ENCODE measurements at places on chromosomes 3 and 15.

GRCh38 chr3:194522579-194523046 lies 35.8 kb upstream of the ATP13A3 start:
- no peak for DNase-seq

GRCh38 chr3:117131259-117131658 lies 421.7 kb downstream of the TUSC7 start:
- DNase-seq: no peak

- no peak for DNase-seq
These were observed 6.7 kb downstream of the CCDC9B start for GRCh38 chr15:40333922-40334492.

- DNase-seq: no peak
These were observed 118.1 kb downstream of the EDEM1 start for GRCh38 chr3:5305684-5305989.

GRCh38 chr3:40055361-40055760 lies 246.0 kb downstream of the MYRIP start:
- DNase-seq: no peak

DNA sequence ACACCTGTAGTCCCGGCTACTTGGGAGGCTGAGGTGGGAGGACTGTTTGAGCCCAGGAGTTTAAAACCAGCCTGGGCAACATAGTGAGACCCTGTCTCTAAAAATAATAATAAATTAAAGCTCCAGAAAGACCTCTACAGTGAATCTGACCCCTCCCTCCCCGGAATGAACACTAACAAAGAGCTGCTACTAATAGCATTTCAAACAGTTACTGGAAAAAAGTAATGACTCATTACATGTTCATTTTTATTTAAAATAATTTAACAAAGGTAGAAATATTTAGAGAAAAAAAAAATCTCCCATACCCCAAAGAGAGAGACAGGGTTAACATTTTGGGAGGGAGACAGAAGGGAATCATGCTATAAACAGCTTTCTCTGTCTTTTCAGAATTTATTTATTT lies 2.2 kb upstream of the UBA3 start:
- DNase-seq: no peak

- no peak for DNase-seq
These were observed 236.9 kb downstream of the XXYLT1 start for GRCh38 chr3:195034101-195034500.

DNA sequence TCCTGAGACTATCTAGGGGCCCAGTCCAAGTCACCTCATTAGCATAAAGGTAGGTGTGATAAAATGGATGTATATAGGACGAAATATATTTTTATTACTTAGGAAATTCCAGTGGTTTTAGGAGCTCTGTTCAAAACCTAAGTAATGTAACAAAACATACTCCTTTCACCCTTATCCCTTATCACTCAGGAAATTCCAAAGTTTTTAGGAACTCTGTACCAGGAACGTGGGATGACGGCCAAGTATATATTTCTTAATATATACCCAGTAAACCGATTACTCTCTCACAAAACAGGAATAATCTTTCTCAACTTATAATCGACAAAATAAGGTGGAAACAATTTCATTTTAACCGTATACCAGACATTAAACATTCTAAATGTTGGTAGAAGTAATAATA lies 195.7 kb downstream of the ZPLD1 start:
- DNase-seq: no peak

DNA sequence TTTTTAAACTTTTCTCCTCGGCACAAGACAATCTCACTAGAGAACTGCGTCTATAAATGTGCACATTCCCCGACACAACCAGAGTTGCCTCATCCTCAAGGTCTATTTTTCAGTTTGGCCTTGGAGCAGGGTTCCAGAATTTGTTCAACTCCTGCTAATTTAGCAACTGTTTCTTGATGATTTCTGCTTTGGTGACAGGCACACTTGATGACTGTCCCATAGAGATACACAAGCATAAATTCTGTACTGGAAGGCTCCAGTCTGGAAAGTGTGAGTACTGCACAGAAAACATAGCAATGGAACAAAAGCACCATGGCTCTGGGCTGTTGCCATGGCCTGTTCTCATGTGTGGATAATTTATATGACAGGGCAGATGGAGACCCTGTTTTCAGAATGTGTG lies 379.6 kb upstream of the PDZRN3 start:
- no peak for DNase-seq

DNA sequence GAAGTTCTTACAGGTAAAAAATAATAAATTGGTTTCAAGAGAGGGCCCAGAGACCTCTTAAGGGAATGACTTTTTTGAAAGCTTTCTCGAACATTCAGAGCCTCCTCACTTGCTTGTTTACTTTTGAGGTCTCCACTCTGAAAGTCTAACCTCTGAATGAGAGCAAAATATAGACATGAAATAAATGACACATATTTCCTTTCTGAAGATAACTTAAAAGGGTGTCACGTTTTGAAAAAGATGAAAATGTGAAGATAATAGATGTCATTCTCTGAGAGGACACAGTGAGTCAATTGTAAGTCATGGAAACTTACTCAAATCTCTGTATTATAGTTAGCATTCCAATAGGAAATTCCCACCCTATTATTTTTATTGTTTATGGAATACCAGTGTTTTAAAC lies 44.6 kb downstream of the HACD2 start:
- DNase-seq: no peak

GRCh38 chr15:40217166-40217824 lies 21.6 kb upstream of the PAK6 start:
- no peak for DNase-seq

GRCh38 chr15:78626381-78626995 lies 5.7 kb upstream of the CHRNA3 start:
- no peak for DNase-seq

DNA sequence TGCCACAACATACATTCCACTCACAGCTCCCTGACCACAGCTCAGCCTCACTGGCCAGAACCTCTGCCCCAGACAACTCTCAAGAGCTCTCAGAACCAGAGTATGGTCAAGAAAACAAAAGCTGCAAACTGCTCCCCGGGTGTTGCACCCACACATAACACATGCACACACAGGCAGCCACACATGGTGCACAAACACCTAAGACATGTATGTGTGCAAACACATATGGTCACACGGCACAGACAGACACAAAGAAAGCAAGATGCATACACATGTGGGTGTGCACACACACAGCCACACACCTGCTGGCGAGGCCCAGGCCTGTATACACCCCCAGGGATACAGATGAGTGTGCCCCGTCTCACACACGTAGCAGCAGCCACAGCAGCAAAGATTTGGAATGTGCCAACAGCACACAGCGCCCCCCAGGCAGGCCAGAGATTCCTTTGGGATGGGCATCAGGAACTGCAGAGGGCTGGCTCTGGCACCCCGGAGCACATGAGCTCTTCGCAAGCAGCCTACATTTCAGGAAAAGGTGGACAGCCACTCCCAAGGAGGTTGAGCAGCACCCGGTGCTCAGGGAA lies 6.6 kb downstream of the KLF15 start:
- DNase-seq: no peak

DNA sequence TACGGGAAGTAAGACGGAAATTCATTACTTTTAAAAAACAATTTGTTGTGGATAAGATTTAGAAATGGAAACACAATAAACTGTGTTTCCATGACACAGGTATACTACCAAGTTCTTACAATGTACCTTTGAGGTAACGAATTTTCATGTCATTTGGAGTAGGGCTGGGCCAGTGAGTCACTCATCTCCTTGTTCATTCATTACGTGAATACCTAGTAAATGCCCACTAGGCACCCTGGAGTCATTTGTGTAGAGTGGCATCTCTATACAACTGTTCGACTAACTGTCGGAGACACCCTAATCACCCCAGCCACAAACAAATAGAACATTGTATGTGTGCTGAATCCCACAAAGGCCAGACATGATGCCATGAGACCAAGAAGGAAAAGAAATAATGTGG lies 94.8 kb downstream of the IGF1R start:
- DNase-seq: no peak

- no peak for DNase-seq
These were observed 97.3 kb upstream of the THRB start for GRCh38 chr3:24591661-24592555.

DNA sequence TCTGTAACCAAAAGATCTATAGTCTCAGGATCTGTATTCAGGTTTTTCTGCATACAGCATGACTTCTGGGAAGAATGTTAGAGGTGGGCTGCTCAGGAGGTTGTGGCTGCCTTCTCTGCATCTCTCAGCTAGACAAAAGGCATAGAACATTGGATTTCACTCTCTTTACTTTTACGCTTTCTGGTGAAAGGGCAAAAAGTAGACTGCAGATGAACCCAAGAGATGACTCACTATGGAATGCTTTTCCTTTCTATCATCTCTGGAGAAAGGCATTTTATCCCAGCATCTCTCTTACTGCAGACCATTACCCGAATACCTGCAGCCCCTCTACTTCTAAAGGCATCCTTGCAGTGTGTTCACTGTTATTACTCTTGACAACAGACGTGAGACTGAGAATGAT lies 222.2 kb downstream of the WNT5A start:
- no peak for DNase-seq

DNA sequence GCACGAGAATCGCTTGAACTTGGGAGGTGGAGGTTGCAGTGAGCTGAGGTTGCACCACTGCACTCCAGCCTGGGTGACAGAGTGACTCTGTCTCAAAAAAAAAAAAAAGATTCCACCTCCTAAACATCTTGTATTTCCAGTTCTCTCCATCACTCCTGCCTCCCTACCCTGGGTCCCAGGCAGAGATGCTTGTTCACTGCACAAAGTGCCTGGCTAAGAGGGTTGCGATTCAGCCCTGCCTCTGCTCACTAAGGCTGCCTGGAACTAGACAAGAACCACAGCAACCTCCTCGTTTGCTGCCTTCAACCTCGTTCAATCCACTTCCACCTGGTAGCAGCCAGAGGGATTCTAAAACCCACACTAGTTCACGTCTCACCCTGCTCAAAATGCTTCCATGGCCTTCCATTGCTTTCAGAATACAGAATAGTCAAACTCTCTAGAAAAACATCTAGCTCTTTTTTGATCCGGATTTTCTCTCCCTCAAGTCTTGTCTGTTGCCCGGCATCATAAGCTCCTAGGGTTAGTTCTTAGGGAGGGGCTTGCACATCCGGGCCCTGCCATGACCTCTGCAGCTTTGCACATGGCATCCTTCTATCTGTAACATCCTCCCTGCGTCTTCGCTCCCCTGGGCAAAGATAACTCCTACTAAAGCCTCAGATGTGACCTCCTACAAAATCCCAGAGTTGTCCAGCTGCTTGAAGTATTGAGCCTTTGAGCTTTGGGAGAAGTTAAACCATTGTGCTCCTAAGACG lies 1.0 kb upstream of the MCM2 start:
- no peak for DNase-seq

DNA sequence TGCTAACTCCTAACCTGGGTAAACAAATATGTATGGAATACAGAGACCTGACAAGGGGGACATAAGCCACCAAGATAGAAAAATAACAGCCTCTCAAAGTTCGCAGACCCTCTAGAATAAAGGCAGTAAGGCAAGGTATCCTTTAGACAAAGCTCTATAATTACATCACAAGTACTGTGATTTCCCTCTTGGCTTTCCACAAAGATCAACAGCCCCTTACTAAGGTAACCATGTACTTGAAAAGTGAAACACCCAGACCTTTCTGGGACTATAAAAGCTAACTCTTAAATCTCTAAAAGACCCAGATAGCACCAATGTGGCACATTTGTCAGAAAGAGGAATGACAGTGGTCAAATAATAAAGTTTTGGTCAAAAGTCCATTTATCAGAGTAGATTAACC lies 51.9 kb downstream of the TBL1XR1 start:
- DNase-seq: no peak

- no peak for DNase-seq
These were observed 18.7 kb downstream of the RASGRF1 start for GRCh38 chr15:79071901-79072300.

- DNase-seq: no peak
These were observed 45.7 kb downstream of the GRIP2 start for GRCh38 chr3:14494279-14494972.

DNA sequence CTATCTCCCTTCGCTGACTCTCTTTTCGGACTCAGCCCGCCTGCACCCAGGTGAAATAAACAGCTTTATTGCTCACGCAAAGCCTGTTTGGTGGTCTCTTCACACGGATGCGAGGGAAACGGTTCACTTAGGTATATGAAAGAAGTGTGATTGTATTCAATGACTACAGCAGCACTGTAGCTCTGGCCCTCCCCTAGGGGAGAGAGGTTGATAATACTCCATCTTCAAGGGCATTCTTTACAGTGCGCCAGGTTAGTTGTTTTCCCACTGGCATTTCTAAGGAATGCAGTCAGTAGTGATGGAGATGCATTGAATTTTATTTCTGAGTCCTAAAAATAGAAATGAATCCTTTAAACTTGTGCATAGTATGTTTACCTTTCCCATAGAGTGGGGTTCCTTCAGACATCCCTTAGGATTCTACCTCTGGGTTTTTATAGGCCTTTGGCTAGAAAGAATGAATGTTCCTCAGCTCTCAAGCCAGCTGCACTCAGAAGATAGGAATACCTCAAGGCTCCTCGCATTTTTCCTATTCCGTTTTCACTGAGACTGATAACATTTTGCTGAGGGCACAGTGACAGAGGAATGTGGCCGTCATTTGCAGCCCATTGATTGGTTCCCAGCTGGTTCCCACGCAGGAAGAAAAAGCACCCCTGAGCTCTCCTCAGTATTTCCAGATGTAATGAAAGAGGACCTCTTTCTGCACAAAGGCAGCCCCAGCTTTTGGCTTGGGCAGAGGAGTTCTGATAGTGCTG lies 131.8 kb upstream of the C2CD4B start:
- no peak for DNase-seq

DNA sequence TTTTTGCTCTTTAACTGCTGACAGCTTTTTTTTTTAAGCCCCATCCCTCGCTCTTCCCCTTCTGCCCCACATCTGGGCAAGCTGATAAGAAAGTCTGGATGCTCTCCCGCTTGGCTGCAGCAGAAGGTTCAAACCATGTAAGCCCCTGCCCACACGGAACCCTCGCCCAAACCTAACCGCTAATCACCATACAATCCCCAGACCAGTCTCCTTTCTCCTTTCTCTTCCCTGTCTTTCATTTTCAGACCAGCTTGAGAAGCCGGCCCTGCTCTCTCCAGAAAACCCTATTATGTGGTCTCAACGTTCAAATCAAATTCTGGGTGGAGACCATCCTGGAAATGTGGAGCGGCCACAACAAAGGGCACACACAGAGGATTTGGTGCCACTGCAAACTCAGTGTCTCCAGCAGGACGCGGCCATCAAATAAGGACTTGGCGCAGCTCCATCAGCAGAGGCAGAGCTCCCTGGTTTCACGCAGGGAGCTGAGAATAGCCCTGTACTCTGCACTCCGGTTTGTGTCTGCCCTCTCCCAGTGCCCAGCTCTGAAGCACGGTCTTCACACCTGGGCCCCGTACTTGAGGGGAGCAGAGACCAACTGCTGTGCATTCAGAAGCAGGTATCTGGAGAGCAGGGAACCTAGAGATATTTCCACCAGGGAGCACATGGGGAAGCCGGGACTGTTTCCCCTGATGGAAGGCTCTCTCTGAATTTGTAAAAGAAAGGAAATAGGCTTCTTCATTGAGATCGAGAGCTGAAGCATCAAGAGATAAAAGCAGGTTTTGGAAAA lies 92.6 kb downstream of the XXYLT1 start:
- DNase-seq: no peak

- no peak for DNase-seq
These were observed 90.4 kb downstream of the XXYLT1 start for GRCh38 chr3:195180490-195181112.
